ENCODE measurements at places on chromosomes 2 and 18. TPM values are rescaled to one million over a fixed set of nuclear protein-coding genes. Genes with fewer than 3 reads are reported as not detected.

DNA sequence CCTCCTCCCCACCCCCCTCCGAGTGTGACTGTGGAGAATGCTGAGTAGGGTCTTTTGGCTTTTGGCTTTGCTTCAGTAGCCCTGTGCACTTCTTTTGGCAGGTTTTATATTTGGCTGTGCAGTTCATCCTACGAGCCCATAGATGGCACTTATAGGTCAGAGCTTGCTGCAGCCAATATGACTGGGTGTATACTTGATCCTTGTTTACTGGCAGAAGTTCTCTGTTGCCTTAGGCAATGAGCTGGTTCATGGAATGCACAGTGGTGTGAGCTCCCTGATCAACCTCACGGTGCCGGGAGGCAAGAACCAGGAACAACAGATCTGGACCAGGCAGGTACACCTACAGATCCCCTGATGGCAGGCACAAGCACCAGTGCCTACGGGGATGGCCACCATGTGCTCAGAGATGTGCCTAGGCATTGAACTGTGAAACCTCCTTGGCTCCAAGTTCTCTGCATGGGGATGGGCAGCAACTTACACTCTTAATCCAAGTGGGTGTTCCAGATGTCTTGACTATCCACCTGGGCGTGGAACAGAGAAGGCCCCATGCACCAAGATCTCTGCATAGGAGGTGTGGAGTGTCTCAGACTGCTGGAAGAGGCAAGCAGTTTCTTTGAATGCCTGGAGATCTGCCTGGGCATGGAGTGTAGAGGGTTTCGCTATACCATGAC, 190.4 kb downstream of the KIAA1328 start:
- DNase-seq, result no peak

DNA sequence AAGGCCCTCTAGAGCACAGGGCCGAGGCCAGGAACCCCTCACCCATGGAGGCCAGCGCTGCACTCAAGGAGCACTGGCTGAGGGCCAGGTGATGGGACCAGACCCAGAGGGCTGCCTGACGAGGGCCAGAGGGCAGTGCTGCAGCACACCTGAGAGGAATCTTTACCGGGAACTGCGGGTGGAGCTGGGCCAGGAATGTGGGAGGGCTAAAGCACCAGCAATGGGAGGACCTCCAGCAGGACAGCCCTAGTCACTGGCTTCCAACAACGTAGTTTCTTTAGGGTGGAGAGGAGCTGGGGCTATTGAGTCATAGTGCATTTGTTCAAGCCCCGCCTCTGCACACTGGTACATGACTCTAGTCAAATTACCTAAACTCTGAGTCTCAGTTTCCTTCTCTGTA, 143.4 kb downstream of the TMEM17 start:
- no peak for DNase-seq

- no peak for DNase-seq
These were observed 503.2 kb upstream of the CNTNAP5 start for GRCh38 chr2:123521854-123522253.

GRCh38 chr2:183195397-183195796, 71.2 kb downstream of the NUP35 start:
- no peak for DNase-seq

- DNase-seq, result no peak
These were observed 904.8 kb upstream of the CHAC2 start for GRCh38 chr2:52862801-52863200.

DNA sequence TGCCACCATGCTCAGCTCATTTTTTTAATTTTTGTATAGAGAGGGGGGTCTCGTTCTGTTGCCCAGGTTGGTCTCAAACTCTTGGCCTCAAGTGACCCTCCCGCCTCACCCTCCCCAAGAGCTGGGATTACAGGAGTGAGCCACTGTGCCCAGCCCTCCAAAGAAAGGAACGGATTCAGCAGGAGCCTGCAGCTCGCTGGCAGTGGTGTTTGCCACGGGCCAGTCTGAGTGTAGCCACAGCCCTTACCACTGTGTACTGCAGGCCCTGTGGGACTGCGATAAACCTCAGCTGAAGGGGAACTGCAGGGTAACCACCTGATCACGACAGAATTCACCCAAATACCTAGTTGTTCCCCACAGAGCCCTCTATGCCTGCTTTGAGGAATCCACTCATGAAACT, 6.8 kb downstream of the COPS9 start:
- no peak for DNase-seq

- no peak for DNase-seq
These were observed 626 bp downstream of the CAPN10 start for GRCh38 chr2:240586919-240587800.

DNA sequence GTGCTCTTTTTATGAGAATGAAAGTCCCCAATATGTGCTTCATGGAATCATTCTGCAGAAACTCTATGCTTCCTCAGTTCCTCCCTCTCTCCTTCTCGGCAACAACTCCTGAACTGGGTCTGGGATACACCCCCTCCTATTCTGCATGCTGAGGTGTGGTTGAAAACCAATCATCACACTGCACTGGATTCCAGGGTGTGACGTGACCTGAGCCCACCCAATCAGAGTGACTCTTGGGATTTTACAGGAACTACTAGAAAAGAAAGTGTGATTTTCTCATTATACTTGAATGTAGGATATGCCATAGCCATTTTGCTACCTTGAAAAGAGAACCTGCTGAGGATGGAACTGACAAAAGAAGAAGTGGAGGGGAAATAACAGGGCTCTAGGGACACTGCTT, 36.3 kb downstream of the ACVR1 start:
- no peak for DNase-seq

DNA sequence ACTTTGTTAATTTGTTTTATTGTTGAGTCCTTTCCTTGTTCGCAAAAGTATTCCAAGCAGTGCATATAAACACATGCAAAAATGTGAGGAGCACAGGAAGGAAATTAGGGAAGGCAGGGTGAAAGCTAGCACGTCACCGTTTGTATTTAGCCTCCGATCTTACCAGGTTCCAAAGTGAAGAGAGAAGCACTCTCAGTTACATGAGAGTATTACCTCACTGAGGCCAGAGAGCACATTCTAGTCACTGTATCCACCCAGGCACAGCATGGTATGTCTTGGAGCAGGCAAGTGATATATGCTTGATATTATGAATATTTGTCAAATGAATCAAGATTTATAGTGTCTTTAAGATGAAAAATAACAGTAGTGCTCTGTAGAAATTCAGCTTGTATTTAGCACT, 6.5 kb upstream of the TMEM182 start:
- DNase-seq, result no peak

DNA sequence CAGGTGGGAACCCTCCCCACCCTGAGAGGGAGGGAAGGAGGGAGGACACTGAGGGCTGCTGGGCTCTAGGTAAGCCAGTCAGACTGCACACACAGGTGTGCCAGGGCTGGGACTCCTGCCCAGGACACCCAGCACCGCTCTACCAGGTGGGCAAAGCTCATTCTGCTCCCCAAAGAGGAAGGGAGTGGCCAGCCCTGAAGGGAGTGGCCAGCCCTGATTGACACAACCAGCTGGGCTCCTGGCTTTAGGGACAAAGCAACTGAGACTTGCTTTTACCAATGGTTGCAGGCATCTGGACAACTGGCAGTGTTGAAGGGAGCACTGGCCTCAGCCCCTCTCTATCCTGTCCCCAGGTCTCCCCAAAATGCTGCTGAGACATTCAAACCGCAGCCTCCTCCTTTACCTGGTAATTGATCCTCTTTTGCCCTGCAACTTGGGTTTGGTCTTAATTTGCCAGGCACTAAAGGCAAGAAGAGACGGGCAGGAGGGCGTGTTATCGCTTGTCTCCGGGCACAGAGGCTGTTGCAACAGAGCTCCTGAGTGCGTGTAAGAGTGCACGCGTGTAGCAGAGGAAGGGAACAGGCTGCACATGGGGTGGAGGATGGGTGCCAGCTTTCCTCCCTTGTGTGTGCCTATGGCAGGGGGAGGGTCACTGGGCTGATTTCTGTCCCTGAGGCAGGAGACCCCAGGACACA, 14.5 kb upstream of the FOSL2 start:
- DNase-seq, result no peak

GRCh38 chr2:145723872-145724271, 1204.0 kb upstream of the ZEB2 start:
- DNase-seq, result no peak

DNA sequence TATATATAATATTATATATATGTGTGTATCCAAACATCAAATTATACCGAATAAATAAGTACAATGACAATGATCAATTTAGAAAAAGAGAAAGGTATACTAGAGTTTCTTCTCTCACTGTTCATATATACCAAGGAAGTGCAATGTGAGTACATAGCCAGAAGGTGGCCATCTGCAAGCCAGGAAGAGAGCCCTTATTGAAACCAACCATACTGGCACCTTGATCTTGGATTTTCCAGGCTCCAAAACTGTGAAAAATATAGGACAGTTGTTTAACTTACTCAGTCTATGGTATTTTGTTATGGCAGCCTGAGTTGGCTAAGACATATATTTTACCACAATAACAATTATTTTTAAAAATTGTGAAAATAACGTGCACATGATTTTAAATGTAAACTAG, 1490.2 kb upstream of the SLC39A10 start:
- DNase-seq, result no peak

GRCh38 chr2:112272669-112273068, 2.7 kb upstream of the ZC3H6 start:
- no peak for DNase-seq

DNA sequence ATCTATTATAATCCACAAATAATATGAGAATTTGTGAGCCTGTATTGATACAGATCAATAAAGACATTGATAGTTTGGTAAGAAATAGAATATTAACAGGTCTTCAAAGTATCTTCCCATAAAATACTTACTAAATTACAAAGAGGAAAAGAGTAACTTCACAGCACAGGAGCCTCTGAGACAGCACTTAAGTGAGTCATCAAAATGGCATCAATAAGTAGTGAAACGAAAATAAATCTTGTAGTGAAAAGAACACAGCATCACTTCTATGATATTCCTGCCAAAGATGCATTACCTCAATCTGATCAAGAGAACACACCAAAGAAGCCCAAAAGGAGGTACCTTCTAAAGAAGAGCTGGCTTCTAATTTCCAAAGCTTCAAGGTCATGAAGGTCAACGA, 116.4 kb downstream of the CBLN2 start:
- DNase-seq, result no peak

DNA sequence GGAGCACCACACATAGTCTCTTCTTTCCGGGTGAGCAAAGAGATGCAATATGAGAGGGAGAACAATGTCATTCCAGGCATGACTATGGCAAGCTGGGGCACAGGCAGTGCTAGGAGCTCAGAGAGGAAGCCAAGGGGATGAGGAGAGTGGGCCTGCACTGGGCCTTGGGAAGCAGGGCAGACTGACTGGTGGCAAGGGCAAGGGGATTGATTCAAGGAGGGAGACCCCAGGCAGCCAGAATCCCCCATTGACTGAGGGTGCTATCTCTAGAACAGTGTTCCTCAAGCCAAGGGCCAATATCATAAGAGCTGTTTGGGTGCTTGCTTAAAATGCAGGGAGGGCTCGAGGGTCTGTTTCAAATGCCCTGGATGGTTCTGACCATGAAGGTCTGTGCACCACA, 36.1 kb downstream of the MARCO start:
- DNase-seq, result no peak

DNA sequence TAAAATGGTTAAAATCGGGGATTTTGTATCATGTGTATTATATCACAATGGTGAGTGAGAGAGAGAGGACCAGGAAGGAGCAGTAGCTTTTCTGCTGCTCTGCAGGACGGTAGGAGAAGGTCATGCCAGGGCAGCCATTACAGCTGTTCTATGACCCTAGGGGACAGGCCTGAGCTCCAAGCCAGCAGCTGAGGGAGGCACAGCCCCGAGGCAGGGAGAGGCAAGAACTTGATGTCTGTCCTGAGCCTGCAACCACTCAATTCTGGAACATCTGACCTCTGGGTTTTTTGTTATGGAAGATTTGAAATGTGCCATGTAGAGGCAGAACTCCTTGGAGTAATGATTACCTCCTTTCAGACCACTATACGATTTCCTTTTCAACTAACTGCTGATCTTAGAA, 135.8 kb upstream of the SH3BP4 start:
- DNase-seq, result no peak

GRCh38 chr2:117858892-117859531, 44.5 kb downstream of the DDX18 start:
- DNase-seq, result no peak

- DNase-seq, result no peak
These were observed 22.6 kb upstream of the PLEK start for GRCh38 chr2:68342470-68342869.

DNA sequence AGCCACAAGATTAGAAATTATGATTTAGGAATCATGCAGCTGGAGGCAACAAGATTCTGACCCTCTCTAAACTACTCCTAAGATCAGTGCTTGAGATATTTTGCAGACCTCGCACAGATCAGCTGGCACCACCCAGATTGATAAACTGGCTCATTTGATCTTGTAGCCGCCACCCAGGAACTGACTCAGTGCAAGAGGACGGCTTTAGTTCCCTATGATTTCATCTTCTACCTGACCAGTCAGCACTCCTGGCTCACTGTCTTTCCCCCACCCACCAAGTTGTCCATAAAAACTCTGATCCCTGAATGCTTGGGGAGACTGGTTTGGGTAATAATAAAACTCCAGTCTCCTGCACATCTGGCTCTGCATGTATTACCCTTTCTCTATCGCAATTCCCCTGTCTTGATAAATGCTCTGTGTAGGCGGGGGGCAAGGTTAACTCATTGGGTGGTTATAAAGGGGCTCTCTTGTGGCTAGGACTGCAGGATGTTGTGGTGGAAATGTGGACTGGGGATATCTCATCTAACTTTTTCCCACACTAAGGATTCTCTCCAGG, 96.1 kb downstream of the ARL6IP6 start:
- no peak for DNase-seq

DNA sequence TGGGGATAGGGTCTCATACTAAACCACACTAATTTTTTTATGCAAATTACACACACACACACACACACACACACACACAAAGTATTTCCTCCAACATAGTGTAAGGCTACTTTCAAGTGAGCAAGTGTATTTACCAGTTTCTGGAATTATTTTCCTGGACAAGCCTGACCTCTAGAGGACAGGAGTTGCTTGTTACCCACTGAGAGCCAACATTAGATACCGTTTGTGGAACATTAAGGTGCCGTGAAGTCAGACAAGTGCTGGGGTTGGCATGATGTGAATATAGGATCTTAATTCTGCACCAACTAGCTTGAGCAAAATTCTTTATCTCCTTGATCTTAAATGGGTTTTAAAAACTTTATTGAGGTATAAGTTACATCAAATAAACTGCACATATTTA, 39.3 kb upstream of the SERPINB2 start:
- no peak for DNase-seq

Gene SULT1C4
- 0.05 TPM for polyA plus RNA-seq

Gene ALKAL2
- polyA plus RNA-seq, result not detected

Gene NTSR2
- polyA plus RNA-seq, result not detected

Gene CELF4
- not detected for polyA plus RNA-seq

Gene DPYSL5
- polyA plus RNA-seq, result not detected

Gene ITGB6
- polyA plus RNA-seq, result 0.01 TPM

Gene BBS5
- polyA plus RNA-seq, result 2.6 TPM

Data from BJ (cell line).